ENCODE measurements at places on chromosomes 1 and 21. TPM values are rescaled to one million over a fixed set of nuclear protein-coding genes. Genes with fewer than 3 reads are reported as not detected.

CCDC18 gene
- 5.9 TPM for total RNA-seq

DNA sequence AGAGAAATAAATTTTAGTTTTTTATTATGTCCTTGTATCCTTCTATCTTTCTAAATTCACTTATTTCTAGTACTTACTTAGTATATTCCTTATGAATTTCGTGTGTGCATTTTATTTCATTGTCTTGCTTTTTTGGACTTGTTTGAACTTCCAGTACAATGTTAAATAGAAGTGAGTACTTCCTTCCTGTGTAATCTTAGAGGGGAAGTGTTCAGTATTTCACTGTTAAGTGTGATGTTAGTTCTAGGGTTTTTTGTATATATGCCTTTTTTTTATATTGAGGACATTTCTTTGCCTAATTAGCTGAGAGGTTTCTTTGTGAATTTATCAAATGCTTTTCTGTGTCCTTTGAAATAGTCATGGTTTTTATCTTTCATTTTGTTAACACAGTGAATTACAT is 10.7 kb downstream of the LYPLAL1 start:
- DNase-seq: no peak

TTC22 gene
- total RNA-seq: not detected

GRCh38 chr21:25891596-25891995 is 156.8 kb downstream of the GABPA start:
- no peak for DNase-seq

MANEAL gene
- total RNA-seq: 1.2 TPM

DNA sequence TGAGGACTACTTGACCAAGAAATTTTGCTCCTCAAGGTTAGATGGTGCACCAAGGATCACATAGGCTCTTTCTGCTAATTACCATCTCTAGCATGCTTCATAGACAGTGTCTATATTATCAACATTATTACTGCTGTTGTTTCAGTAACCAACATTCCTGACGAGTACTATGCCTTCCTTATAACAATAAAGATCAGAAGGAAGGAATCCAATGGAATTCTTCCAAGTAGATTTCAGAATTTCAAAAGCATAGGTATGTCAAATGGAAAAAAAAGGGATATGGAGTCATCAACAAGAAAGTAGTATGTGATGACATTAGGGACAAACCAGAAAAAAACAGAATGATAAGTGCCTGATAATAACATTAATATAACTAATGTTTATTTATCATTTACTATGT is 39.6 kb upstream of the LPGAT1 start:
- DNase-seq: no peak

IL10 gene
- total RNA-seq: 2.7 TPM

GRCh38 chr1:37108596-37109188 is 74.4 kb upstream of the GRIK3 start:
- DNase-seq: no peak

DNA sequence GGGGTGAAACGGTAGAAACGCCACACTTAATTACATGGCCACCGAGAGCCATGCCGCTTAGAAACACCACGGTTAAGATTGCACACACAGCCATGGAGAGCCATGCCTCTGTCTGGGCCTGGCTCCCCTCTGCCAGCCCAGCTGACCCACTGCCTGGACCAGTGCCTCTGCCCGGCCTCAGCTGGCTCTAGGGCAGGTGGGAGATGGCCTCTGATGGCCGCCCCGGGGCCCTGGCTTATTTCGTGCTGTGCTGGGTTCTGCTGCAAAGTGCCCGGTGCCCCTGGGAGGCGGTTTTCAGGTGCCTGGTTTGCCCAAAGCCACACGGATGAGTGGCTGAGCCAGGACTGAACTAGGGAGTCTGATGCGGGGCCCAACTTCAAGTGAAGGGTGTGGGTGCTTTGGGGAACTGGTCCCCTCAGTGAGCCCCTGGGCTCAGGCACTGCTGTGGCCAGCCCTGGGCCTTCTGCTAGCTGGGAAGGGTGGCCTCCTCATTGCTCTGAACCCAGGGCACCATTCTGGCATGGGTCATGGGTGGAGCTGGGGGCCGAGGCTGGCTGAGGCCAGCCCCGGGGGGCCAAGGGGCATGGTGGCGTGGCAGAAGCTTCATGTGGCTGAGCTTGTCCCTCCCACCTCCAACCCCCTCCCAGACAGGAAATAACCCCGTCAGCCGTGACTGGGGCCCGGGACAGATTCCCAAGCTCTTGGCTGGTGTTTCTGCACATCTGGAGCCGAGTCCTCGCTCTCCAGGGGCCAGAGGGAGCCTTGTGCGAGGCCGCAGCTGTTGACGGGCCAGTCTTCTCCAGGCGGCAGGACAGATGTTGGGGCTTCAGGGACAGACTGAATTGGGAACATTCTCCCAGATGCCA is 1.9 kb upstream of the GPR153 start:
- no peak for DNase-seq

DNA sequence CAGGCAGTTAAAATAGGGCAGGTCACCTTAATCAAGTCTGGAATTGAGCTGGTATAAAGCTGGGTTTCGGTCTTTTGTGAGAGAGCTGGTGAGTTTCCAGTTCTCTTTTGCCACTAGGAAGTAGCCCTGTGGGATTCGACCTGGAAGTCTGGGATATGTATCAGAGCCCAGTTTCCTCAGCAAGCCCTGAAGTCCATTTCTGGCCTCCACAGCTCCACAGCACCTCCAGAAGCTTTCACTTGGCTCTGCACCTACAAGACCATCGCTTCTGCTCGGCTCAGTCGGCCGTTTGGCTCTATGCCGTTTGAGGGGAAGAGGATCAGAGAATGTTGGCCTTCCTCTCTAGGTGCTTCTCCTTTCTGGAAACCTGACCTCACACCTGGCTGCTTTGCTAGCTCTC is 148.0 kb downstream of the GALNT2 start:
- DNase-seq: peak; percentile 68

GRCh38 chr21:41801321-41802197 is 34.7 kb upstream of the RIPK4 start:
- DNase-seq: peak; percentile 60

CLDN17 gene
- not detected for total RNA-seq

DNA sequence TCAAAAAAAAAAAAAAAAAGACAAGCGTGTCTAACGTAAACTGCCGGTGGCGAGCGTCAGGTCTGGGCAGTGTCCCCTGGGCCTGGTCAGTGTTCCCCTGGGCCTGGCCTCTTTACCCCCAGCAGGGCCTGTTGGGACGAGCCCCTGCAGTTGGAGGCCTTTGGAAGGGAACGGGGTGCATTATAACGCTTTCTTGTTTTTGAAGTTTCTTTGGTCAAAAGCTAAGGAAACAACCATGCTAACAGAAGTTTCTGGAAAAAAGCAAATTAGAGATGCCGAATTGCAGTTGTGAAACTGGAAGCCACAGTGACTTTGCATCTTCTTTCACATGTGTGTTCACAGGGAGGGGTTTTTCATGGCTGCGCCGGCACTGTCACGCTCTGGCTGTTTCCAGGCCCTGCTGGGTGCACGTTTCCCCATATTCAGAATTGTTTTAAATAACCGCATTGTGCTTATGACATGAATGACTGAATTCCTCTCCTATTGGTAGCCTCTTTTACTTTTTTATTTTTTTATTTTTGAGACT is 16.0 kb downstream of the RRP1 start:
- DNase-seq: no peak

GRCh38 chr1:211335522-211336157 is 9.0 kb downstream of the TRAF5 start:
- DNase-seq: no peak

DNA sequence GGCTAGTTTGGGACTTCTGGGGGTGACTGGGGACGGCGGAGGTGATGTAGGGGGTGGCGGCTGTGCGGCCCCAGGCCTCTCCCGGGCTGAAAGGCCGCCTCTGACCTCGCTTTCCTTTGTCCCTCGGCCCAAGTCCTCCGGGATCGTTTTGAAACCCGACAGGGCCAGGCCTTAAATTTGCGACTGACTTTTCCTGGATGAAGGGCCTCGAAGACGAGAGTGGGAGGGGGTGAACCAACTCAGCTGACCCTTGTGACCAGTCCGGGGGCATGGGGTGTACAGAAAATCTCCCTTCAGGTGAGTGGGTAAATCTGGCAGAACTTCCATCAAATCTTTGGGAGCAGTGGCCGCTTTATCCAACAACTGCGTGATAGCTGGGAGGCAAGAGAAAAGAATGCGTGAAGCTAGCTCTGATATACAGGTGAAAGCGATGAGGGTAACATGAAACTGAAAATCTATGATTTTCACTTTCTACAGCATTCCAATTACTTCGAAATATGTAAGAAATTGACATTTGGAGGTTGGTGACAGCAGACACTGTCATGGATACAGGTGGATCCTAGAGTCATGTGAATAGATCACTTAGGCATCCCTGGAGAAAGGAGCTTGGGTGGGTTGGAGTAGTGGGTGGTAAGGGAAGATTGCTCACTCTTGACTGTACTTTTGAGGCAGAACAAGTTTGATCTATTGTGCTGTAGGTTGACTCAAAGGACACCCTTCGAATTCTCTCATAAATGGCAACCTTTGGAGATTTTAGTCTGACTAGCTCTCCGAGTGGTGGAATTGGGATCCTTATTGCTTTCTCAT is 885 bp downstream of the AHCYL1 start:
- no peak for DNase-seq

DNA sequence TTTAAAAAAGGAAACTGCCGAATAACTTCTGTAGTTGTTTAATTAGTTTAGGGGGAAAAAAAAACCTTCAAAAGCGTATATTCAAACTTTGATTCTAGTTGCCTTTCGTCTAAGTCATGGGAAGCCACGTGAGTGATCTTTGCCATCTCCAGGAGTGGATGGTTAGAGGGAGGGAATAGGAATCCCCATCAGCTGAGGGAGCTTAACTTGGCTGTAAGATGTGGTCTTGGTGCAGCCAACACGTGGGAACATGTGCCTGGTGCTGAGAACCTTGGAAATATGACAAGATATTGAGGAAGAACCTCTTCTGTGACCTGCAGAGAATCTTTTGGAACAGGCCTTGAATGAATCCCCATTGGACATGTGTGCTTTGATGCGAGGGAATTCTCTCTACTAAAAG is 1.7 kb downstream of the BACE2 start:
- DNase-seq: no peak

DNA sequence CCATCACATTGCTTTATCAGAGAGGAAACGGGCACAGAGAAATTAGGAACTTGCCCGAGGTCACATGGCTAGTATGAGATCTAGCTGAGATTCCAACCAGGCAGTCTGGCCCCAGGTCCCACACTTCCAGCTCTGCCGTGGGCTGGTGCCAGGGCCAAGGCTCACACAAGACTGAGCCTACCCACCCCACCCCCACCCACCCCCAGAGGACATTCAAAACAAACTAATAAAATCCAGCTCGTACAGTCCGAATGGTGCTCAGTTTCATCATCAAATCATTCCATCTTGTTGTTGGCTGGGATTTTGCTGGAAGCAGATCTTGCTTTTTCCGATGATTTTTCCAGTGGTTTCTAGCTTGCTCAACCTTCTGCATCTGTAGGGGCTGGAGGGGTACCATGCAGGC is 27.9 kb downstream of the MATN1 start:
- DNase-seq: peak; percentile 79

OR2T35 gene
- not detected for total RNA-seq

GCSAML gene
- 0.81 TPM for total RNA-seq

DNA sequence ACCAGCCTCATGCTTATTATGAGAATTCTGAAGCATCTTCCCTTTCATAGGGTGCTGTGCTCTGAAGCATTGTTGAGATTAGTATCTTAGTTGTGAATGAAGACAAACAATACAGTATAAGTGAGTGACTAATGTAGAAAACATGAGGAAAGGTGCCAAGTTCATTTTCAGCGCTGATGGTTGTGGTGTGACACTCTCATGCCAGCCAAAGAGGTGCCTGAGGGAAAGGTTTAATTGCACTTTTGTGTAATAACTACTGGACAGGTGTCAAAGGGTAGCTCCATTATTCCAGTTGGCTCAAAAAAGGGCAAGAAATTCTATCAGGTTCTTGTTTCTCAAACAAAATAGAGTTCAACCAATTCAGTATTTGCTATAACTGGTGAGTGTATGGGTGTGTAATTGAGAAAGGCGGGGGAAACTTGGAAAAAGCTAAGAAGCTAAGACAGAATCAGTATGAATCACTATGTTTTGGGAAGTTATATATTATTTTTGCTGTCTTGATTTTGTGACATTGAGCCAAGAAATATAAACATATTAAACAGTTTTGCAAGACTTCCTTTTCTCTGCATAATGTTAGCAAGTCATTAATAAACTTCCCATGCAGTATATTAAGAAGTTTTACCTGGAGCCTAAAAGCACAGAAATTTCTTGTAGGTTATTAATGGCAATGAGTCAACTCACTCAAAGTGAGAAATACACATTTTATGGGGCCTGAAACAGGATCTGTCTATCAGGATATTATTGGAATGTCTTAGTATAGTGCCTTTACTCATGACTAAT is 31.8 kb downstream of the KCNK2 start:
- no peak for DNase-seq

DNA sequence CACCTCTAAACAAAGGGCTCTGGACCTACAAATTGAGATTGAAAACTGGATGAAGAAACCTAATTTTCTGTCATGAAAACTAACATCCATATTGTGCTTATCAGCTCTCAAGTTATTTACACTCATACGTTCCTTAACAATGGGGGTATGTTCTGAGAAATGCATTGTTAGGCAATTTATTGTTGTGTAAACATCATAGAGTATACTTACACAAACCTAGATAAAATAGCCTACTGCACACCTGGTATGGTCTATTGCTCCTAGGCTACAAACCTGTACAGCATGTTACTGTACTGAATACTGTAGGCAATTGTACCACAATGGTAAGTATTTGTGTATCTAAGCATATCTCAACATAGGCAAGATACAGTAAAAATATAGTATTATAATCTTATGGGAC is 191.4 kb downstream of the TM2D1 start:
- DNase-seq: no peak

- peak; percentile 69 for DNase-seq
These were observed 323.3 kb downstream of the RPS6KC1 start for GRCh38 chr1:213374369-213374768.

DNA sequence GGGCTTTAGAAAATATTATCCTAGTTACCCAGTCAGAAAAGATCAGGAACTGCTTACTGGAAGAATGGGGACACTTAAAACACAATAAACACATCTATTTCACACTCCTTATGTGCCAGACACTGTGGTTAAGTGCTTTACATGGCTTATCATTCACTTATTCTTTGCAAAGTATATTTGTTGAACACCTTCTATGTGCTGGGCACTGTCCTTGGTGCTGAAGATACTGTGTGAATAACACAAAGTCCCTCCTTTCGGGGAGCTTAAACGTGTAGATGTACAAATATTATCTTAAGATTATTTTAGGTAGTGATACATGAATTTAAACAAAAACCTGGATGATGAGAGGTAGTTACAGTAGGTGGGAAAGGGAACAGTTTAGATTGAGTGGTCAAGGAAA is 169.3 kb downstream of the ST6GALNAC5 start:
- DNase-seq: no peak

Measured in aorta (tissue), 5 donors.